ENCODE measurements at places on chromosomes 2 and 18.
A peak's percentile ranks its signal among the peaks of the same experiment; 100 is the strongest.

GRCh38 chr2:40213619-40214018 is 238.3 kb downstream of the SLC8A1 start:
- no peak for DNase-seq

DNA sequence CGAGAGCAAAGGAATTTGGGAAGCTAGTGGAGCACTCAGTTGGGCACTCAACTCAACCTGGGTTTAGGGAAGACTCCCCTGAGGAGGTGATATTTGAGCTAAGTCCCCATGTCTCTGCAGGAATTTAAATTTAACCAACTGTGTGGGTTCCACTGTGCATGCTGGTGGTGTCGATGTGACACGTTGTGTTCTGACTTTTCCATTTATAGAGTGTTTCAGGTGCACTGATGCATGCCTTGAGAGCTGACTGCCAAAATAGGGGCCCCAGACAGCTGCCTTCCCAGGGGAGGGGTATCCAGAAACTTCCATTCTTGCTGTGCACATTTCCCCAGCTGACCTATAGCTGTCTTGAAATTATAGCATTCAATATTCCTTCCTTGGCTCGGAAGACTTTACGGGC is 63.7 kb upstream of the BCL2L11 start:
- DNase-seq, result no peak

- DNase-seq, result no peak
Measured at GRCh38 chr2:218999021-218999880, 6.0 kb upstream of the CRYBA2 start.

DNA sequence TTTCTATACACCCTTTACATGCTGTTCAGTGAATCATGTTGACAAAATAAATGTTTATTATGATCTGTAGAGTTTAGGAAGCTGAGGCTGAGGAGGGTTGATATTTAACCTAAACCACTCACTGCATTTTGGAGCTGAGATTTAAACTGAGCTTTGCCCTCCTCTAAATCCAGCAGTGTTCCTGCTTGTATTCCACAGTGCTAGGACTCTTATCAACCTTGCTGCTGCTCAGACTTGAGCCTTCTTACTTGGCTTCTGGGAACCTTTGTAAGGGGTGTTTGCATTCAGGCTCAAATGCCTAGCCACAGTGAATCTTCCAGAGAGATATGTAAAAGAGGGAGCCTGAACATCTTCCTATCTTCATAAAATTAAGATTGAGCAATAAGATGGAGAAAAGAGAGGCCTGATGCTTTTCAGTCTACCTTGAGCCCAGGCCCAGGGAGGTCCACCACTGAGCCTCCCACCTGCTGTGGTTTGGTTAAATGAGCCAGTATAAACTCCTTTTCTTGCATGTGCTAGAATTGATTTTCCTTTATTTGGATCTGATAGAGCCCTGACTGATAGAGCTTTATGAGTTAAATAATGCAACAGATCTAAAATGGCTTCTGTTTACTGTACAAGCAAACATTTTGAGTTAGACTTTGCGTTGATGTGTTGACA is 149.7 kb downstream of the GULP1 start:
- no peak for DNase-seq

GRCh38 chr2:104163611-104164130 is 690.2 kb upstream of the POU3F3 start:
- no peak for DNase-seq

GRCh38 chr18:58694720-58695468 is 23.6 kb downstream of the MALT1 start:
- DNase-seq, result no peak

DNA sequence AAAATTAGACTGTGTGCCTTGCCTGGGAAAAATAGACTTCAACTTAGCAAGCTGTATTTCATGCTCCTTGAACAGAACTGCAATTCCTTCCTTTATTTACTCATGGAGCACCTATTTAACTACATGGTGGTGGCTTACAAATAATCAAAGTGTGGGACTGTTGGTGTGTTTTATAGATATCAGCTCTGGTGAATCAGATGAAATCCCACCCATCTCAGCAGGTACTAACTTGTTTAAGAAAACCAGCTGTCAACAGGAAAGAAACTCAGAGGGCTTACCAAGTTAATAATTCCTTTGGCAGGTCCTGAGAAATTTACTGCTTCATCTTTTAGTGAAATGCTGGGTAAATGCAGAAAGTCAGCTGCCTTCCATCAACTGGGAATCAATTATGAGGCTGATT is 830.6 kb downstream of the SLC4A3 start:
- DNase-seq, result no peak

DNA sequence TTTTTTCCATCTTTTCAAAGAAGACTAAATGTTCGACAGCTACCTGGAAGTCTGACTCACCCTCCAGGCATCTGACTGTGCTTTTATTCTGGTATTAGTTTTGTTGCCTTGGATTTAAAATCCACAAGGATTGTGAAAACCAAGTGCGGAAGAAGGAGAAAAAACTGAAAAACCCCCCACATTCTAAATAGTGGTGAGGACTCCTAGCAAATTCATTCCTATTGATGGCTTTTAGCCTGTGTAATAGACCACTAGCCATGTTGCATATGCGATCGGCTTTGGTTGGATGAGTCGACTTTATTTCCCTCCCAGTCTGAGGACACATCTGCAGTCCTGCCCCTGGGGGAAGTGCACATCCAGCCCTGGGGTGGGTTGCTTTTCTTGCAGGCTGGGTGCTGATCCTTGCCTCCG is 16.9 kb downstream of the LDLRAD4 start:
- no peak for DNase-seq

GRCh38 chr2:227194219-227194618 is 29.8 kb downstream of the COL4A3 start:
- DNase-seq, result no peak

- no peak for DNase-seq
Measured at GRCh38 chr2:1973636-1974035, 229.3 kb upstream of the PXDN start.

- DNase-seq, result peak; percentile 94
Measured at GRCh38 chr2:10398496-10398895, 49.6 kb downstream of the ODC1 start.

- DNase-seq, result no peak
Measured at GRCh38 chr2:2974982-2975381, 402.6 kb downstream of the EIPR1 start.

DNA sequence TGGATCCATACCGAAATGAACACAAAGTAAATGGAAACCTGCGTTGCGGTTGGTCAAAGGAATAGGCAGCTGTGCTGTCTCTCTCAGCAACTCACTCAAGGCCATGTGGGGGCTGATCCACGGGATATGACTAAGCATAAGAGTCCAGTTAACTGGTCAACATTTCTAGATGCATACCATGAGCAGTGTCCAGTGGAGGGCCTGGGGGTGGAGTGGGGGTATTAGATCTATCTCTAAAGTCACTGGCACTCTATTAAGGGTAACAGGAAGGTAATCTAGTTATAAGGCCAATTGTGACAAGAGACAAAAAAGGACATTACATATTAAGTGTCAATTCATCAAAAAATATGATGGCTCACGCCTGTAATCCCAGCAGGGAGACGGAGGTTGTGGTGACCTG is 136.8 kb downstream of the TTC32 start:
- no peak for DNase-seq

- no peak for DNase-seq
Measured at GRCh38 chr2:36800381-36800780, 103.9 kb downstream of the VIT start.

- no peak for DNase-seq
Measured at GRCh38 chr2:198375083-198375410, 570.7 kb downstream of the PLCL1 start.

DNA sequence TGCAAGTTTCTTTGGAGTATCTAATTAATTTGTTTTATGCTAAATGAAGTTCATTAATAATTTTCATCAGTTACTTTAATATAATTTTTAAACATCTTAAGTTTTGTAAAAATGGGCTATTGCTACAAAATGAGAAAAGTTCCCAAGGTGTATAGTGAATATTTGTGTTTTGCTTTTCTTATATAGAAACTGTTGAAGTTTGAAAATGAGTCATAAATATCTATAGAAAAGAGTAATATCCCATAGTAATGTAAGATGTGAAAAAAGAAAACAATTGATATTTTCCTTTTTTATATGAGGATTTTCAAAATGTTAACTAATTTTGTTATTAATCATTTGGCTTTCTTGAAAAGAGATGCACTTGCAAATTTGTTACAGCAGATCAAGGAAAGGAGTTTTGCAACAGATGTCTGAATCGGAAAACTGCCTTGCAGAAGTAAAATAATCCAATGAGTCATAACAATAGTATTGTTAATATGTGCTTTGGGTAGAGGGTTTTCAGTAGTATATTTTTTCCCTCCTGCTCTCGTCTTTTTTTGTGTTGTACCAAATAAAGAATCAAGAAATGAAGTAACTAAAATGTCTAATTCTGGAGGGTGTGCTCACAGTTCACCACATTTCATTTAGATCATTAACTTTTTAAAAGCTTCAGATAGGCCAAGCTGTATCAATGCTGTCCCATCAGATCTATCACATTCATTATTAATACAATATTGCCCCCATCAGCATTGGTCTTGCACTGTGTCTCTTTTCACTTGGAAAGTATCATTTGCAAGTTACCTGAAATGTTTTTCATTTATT is 15.5 kb downstream of the DUSP19 start:
- DNase-seq, result no peak

- no peak for DNase-seq
Measured at GRCh38 chr2:226969417-226970080, 133.7 kb downstream of the RHBDD1 start.

DNA sequence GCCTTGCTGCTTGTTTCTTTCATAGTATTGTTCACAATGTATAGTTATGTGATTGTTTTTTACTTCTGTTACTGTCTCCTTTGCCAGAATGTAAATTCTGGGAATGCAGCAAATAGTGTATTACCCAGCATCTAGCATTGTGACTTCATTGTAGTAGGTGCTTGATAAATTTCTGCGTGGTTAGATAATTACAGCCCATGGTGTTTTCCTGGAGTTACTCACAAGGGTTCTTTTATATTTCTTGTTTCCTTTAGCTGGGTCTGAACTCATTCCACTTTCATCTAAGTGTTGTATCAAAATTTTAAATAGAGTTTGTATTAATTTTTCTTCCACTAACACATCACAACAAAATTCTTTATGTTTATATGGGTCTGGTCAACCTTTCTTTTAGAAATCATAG is 132.6 kb downstream of the MAP4K4 start:
- no peak for DNase-seq

GRCh38 chr2:164186591-164186990 is 434.7 kb downstream of the GRB14 start:
- DNase-seq, result no peak

DNA sequence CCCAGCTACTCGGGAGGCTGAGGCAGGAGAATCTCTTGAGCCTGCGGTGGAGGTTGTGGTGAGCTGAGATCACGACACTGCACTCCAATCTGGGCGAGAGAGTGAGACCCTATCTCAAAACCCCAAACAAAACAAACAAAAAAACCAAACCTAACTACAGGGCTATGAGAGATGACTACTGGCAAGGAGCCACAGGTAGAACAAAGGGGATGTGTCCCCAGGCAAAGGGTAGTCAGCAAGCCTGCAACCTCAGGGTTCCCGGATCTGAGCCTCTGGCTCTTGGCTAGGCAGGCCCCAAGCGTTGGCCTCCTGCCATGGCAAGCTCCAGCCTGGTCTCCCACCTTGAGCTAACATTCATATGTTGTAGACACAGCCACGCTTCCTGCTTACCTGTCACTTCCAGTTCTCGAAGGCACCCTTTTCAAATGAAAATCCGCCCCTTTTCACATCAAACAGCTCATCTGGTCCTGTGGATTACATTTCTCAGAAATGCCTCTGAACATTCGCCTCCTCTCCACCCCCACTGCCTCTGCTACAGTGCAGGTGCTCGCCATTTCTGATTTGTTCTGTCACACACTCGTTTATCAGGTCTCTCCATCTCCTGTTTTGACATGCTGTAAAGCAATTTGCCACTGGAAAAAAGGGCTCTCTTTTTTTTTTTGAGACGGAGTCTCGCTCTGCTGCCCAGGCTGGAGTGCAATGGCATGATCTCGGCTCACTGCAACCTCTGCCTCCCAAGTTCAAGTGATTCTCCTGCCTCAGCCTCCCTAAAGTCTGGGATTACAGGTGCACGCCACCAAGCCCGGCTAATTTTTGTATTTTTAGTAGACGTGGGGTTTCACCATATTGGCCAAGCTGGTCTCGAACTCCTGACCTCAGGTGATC is 13.1 kb upstream of the ACTR3 start:
- no peak for DNase-seq

DNA sequence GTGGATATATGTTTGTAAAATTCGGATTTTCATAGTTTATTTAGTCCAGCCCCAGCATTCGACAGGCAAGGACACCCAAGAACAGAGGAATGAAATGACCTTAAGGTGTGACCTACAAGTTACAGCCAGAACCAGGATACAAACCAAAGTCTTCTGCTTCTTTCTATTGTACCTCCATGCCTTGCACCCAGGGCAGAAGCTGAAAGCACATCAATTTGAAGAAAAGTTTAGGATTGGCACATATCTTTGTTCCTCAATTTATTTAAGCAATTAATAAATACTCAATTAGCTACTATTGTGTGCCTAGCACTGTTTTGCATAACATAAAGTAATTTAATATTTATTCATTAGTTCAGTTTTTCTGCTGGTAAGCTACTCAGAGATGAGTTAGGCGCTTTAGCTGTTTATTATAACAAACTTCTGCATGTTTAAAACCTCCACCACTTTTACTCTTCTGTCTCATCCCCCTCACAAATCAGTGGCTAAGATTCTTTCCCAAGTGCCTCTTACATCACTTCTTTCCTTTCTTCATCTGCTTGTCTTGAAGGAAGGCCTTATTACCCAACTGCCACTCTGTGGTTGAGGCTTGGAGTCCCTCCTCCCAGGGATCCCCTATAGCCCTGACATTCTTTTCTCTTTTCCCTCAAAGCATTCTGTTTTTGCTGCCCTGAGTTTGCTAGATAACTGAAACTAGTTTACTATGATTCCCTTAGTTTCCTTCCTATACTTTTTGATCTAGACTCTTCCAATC is 37.1 kb upstream of the DARS1 start:
- peak; percentile 75 for DNase-seq

- DNase-seq, result no peak
Measured at GRCh38 chr2:2542966-2543611, 212.0 kb upstream of the MYT1L start.

DNA sequence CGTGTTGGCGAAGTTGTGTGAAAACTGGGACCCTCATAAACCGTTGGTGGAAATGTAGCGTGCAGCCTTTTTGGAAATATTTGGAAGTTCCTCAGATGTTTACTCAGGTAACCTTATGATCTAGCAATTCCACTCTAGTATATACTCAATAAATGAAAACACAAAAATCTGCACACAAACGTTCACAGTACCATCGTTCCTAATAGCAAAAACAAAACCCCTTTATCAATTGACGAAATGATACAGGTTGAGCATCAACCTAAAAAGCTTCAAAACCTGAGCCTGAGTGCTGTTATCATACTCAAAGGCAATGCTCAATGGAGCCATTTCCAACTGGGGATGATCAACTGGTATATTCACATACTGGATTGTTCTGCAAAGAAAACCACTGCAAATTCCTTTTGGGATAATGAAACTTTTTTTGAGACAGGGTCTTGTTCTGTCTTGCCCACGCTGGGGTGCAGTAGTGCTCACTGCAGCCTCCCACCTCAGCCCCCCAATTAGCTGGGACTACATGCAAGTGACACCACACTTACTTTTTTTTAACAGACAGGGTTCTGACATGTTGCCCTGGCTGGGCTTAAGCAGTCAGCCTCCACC is 777 bp upstream of the C18orf32 start:
- no peak for DNase-seq
